ENCODE measurements at places on chromosomes 13 and 19.
A peak's percentile ranks its signal among the peaks of the same experiment; 100 is the strongest.

GRCh38 chr13:33194820-33195692 is 90.5 kb downstream of the STARD13 start:
- no peak for DNase-seq

DNA sequence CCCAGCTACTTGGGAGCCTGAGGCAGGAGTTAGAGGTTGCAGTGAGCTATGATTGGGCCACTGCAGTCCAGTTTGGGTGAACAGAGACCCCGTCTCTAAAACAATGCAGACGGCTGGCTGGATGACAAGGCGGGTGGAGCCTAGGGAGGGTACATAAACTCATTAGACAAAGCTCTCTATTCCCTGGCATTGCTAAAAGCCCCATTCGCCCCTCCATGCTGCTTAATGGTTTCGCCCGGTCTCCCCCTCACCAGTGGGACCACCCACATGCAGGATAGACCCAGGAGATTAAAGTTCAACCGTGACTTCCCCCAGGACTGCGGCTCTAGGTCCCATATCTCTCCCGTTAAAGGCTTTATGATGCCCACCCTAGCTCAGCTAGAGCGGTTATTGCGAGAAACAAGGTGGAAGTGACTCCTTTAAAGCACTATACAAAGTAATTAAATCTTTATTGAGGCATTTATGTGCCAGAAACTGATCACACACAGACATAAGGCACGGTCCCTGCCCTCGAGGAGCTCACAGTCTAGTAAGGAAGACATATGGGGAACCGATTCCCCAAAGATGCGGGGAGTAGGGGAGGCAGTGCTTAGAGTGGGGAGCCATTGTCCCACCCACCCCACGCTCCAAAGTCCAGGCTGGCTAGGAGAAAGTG is 4.9 kb downstream of the LYPD3 start:
- no peak for DNase-seq

- DNase-seq, result no peak
Measured at GRCh38 chr13:101383595-101383994, 32.7 kb downstream of the NALCN start.

GRCh38 chr13:85241060-85241459 is 558.2 kb downstream of the SLITRK6 start:
- no peak for DNase-seq

DNA sequence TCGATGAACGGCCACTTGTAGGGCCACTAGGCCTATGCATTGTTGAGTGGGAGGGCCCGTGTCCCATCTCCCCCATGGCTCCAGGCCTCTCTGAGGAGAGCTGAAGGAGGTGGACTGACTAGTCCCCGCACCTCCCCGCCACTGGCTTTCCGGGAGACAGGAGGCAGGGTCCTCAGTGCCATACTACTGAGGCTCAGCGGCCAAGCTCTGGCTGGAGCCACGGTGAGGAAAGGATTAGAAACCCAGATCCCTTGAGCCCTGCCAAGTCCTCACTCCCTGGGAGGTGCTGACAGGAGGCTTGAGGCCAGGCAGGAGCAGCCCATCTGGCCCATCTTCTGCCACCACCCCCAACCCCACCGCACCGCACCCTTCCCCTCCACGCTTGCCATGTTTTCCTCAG is 29.0 kb downstream of the CCDC8 start:
- no peak for DNase-seq

DNA sequence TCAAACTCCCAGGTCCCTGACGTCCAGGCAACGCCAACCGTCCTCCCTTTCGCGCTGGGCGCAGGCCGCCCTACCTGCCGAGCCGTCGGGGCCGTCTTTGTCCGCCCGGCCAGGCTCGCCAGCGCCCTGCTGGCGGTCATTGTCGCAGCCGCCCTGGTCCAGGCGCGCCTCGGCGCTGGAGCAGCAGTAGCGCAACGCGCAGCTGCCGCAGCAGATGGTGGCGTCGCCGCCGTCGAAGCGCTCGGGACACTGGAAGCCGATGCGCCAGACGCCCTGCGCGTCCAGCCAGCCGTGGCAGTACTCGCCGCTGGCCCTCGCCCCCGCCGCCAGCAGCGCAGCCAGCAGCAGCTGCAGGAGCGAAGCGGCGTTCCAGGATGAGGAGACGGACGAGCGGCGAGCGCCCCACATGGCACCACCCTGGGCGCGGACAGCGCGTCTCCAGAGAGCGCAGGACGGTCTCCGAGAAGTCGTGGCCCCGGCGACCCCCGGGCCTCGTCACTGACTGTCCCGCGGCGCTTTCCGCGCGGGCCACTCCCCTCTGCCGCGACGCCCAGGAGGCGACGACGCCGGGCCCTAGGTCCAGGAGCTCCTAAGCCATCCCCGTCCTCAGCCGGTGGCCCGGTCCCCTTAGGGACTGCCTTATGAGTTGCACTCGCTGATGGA is 1.1 kb downstream of the SHISA2 start:
- peak; percentile 52 for DNase-seq

DNA sequence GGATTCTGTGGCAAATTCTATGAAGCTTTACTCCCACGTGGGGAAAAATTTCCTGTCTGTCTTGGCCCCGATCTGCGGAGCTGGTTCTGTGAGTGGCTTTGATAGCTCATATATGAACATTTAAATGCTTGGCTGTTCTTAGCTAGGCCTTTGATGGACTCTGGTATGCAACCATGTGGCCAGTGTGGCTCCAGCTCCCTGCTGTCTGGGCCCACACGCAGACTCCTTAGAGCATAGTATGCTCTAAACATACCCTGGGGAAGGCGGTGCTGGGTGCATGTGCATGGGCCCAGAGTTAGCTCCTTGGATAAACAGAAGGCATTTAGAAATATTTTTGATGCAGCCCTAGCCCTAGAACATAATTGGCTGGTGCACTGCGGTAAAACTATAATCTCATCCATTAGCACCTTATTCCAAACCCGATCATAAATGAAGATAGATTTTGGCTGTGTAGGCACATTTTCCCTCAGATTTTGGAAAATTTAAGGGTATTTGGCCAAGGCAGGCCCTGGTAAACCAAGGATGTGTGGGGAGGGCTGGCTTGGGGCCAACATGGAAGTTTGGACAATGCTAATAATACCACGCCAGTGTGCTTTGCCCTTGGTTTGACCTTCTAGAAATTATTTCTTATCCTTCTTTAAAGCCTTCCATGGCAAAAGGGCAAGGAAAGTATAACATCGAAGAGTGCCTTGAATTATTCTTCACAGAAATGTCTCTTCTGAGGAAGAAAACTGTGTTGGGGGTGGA is 153.5 kb downstream of the LMO7 start:
- DNase-seq, result no peak

DNA sequence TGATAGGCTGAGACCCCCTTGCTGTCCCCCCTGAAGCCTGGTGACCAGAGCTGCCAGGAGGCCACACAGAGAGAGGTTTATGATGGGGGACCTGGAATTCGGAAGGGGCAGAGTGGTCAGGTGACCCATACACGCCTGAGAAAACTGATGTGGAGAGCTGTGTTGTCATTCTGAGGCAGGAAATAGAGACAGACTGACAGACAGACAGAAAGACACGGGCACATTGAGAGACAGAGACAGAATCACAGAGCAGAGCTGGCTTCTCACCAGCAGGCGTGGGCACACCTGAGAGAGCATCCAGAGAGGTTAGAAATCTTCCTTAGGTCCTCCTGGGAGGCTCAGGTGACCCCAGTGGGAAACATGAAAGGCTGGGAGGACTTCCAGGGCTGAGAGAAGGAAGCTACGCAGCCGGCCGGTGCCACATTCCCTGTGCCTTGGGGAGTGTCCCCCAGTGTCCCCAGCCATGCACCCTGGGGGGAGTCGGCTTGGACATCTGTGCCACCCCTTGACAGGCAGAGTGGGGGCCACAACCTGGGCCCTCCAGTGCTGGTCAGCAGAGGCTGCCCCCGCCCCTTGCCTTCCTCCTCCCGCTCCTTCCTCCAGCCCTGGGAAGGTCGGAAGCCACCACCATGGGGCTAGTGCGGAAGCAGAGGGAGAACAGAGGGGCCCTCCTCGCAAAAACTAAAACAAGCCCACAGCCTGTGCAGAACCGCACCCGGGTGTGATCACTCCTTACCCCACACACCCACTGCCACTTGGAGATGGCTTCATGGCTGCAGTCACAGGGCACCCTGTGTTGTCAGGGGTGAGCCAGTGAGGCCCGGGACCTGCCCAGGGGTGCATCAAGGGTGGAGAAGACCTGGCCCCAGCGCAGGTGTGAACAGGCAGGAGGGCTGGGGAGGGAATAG is 2.2 kb downstream of the FFAR1 start:
- DNase-seq, result no peak

GRCh38 chr13:65929436-65929835 is 1300.7 kb downstream of the PCDH9 start:
- DNase-seq, result no peak

GRCh38 chr13:93320942-93321341 is 94.3 kb downstream of the GPC6 start:
- DNase-seq, result no peak

DNA sequence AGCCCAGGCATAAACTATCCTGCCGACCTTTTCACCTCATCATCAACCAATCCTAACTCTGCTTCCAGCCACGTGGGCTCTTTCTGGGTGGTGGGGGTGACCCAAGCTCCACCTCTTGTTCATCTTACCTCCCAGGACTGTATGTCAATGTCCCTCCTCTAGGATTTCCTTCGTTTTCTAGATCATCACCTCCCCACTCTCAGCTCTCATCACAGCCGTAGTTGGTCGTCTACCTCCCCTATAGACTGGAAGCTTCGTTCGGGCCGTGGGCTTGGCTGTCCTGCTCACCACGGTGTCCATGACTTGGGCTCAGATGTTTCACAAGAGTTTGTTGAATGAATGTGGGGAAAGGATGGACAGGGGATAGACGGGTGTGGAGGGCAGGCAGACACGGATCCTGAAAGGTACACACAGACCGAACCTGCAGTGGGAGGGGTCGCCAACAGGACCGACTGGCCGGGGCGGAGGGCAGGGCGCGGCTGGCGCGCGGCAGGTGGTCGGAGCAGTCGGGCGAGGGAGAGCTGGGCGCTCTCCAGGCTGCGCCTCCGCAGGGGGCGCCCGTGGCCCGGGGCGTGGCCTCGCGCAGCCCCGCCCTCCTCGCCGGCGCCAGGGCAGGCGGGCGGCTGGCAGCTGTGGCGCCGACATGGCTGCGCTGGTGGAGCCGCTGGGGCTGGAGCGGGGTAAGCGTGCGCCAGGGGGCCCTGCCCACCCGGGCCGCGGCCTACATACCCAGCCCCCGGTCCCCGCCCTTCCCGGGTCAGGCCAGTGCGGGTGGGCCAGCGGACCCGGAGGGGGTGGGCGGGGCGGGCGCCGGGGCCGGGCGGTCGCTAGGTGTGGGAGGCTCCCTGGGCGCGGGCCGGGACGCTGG is at the start of gene LIN7B:
Gene LIN7B, plus strand, starts transcription at position 609 of the 868 bp plus-strand sequence. Its CDS starts 35 bp downstream, at position 644.
- peak; percentile 76 for DNase-seq

All from progenitor cell of endocrine pancreas (in vitro differentiated cells).